Stimulated activated CD8-positive, alpha-beta memory T cell treated with anti-CD3 and anti-CD28 coated beads, Interleukin-15, amount 100 ng/mL, for 4 hours (primary cell): ENCODE measurements at places on chromosomes 3 and 15.

GRCh38 chr3:18531662-18532061 is 106.5 kb upstream of the SATB1 start:
- no peak for DNase-seq

- no peak for DNase-seq
These were observed 3.1 kb upstream of the CPNE9 start for GRCh38 chr3:9700536-9700935.

GRCh38 chr15:80207887-80208286 is 44.1 kb downstream of the CTXND1 start:
- no peak for DNase-seq

- no peak for DNase-seq
These were observed 27.7 kb upstream of the ANO10 start for GRCh38 chr3:43649365-43649968.

DNA sequence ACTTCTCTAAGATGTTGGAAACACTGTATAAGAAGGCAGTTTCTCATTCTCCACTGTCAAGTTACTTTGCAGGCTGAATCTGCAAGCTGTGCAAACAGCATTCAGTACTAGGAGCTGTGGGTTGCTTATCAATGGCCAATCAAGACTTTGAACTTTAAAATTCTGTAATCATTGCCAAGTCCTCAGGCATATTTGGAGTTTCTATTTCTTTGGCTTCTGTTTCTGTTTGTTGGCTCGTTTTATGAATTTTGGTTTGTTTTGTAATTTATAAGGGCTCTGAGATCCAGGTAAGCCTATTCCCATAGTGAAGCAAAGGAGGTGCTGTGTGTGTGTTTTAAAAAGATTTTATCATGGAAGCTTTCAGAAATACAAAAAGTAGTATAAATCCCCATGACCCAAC is 32.1 kb downstream of the TLNRD1 start:
- no peak for DNase-seq

DNA sequence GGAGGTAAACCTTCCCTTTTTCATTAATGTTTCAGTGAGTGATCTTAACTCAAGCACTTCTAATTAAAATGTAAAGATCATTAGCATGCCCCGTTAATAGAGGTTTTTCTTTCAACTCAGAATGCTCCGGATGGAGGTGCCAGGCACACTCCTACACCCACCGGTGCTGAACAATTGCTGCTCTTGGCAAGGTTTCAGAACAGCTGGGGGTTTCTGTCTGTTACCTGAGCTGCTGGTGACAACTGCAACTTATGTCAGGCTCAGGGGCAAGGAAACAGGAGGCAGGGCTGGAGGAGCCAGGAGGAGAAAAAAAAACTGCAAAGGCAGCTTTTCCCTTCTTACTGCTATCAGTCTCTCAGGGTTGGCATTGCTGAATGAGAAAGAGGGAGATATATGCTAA is 250.1 kb downstream of the DIPK2A start:
- no peak for DNase-seq

GRCh38 chr3:122169911-122170310 is 13.6 kb upstream of the CASR start:
- DNase-seq, result no peak

DNA sequence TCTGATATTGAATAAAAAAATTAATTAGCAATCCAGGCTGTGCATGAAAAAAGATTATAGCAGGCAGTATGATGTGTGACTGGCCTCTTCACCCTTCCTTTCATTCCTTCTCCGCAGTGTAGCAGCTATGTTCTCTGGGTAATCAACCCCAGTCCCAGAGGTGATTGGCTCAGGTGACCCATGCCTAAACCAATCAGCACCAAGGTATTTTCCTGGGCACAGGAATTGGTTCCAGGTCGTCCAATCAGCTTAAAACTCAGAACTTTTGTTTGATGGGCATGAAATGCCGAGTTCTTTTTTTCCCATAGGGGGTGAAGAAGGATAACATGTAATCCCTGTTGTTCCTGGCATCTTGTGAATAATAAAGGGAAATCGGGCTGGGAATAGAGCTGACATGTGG is 5.8 kb upstream of the BNC1 start:
- no peak for DNase-seq

GRCh38 chr15:62782071-62782841 is 260.3 kb upstream of the TPM1 start:
- no peak for DNase-seq

- DNase-seq, result no peak
These were observed 44.8 kb downstream of the PDE8A start for GRCh38 chr15:85026304-85027032.

DNA sequence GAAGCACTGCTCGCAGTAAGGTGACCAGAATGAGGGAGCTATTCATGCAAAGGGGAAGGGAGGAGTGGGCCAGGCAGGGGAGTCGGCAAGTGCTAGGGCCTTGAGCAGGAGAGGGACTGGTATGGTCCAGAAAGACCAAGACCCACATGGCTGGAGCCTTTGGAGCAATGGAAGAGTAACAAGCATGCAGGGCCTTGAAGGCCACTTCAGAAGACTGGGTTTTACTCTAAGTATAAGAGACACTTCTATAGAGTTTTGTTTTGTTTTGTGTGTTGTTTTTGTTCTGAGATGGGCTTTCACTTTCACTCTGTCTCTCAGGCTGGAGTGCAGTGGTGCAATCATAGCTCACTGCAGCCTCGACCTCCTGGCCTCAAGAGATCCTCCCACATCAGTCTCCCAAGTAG is 42.0 kb downstream of the BFSP2 start:
- DNase-seq, result no peak

GRCh38 chr15:70299931-70300869 is 202.5 kb upstream of the TLE3 start:
- DNase-seq, result peak; percentile 57

GRCh38 chr15:101325263-101326025 is 30.4 kb upstream of the SNRPA1 start:
- no peak for DNase-seq

GRCh38 chr15:101692801-101693598 is 31.3 kb downstream of the TARS3 start:
- DNase-seq, result no peak

- DNase-seq, result no peak
These were observed 85.3 kb upstream of the TNFAIP8L3 start for GRCh38 chr15:51180011-51180410.

GRCh38 chr15:67777773-67778172 is 47.5 kb upstream of the SKOR1 start:
- DNase-seq, result no peak

- no peak for DNase-seq
These were observed 18.5 kb upstream of the PTX3 start for GRCh38 chr3:157418104-157418503.

- DNase-seq, result no peak
These were observed 85.5 kb upstream of the XXYLT1 start for GRCh38 chr3:195356151-195357086.

DNA sequence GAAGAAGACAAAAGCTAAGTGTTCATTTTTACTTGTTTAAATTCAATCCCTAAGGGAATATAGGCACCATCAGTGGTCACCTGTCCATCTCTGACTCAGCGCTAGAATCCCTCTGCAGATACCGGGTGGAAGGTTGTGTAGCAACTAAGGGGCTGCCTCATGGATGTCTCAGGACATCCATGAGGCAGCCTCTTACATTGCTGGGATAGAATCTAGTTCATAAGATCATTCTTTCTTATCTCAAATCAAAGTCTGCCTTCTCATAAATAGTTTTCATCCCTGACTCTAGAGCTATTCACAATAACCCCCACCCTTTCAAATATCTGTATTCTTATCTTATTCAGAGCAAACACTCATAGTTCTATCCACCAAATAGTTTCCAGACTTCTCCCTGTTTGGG is 38.1 kb downstream of the HSPBAP1 start:
- no peak for DNase-seq

DNA sequence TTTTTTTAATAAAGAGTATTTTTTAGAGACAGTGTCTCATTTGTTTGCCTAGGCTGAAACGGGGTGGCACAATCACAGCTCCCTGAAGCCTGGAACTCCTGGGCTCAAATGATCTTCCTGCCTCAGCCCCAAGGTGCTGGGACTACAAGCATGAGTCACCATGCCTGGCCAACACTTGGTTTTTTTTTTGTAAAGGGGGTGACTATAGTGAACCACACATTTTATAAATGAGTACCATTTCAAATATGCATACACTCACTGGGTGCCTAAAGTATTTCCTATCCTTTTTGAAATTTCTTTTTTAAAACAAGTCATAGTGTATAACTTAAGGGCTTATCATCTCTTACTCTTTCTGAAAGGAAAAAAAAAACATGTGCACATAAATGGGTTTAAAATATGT is 325.2 kb upstream of the MEIS2 start:
- no peak for DNase-seq

- no peak for DNase-seq
These were observed 176.7 kb upstream of the GOLIM4 start for GRCh38 chr3:168272343-168272985.
